DMS79 treated with DMSO at 0.1 percent for 48 hours (cell line): ENCODE measurements at places on chromosomes 12 and 14.

DNA sequence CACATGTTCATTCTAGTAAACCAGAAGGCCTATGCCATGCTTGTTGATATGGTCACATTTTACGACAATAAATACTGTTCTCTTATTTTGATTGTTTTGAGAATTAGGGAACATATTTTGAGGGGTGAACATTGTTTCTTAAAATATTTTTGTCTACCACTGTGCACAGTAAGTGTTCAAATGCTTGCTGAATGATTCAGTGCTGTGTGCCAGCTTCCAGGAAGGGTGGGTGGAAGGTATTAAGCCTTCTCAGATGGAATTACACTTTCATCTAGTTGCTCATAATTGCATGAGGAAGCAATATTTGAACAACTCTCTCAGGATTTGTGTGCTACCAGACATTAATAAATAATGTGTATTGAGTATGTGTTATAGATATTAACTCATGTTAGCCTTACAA lies 15.5 kb upstream of the TMX1 start:
- DNase-seq, result no peak

GRCh38 chr12:6074427-6074826 lies 50.0 kb downstream of the VWF start:
- no peak for DNase-seq

DNA sequence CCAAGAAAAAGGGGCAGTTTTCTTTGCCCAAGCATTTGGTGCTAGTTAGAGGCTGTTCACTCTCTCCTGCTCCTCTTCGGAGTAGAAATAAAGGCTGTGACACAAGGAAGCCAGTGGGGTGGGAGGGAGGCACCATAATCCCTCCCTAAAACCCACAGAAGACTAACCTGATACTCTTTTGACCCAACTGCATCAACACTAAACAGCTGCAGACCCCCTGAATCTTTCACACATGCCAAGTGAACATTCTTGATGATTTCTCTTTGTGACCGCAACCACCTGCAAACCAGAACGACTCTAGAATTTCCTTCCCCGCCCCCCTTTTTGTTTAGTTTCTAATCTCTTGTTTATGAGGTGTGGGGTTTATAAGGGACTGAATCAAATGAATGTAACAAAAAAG lies 175.8 kb upstream of the BCL2L14 start:
- DNase-seq, result no peak

DNA sequence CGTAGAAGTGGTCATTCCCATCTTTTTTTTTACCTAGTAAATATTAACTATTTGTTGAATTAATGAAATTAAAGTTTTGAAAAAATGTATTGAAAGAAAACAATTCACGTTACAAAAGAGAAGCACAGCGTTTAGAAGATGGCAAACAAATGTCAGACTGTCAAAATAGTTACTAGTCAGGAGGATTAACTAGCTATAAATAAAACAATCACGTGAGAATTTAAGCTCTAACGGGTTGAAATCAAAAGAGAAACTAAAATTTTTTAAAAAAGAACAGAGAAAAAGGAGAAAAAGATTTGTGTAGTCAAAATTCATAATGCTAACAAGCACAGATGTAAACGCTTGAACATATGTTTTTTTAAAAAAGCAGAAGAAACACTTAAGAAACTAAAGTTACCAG lies 26.4 kb downstream of the DDHD1 start:
- no peak for DNase-seq

DNA sequence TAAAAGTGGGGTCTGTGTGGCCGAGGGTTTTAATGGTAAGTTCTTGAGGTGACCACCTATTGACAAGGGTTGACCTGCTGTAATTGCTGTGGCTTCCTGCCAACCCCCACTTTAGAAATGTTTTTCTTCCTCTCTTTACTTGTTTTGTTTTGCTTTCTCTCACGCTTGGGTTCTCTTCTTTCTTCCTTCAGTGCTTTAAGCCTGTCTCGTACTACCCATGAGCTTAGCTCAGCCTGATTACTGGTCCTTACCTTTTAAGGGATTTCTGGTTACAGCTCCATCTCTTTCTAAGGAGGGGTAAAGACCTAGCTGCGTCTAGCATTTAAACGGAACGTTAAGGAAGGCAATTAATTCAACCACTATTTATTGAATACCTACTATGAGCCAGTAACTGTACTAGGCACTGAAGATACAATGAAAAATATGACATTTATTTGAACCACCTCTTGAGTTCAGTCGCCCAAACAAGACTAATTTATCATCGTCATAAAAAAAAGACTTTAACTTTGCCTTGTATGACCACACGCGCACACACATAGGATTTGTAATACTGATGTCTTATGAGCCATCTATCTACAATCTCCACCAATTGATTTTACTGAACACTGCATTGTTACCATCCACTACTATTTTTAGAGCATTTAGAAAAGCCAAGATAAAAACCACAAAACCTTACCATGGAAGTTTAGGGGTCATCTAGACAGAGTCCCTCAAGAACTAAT lies 888 bp upstream of the PPP1R12A start:
- DNase-seq, result peak; percentile 92

DNA sequence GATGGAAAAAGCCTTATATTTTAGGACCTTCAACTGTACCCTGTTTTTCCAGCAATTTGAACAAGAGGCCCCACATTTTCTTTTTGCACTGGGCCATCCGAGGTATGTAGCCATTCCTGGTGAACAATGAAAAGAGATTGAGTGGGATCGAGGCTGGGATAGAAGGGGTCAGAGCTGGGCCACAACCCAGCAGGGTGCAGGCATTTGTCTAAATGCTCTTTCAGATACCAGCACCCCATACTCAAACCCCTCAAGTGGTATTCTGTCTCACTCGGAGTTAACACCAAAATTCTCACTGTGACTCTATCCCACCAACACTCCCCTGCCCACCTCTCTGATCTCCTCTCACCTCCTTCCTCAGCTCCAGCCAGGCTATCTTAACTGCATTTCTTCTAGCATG lies 26.8 kb downstream of the DUSP6 start:
- no peak for DNase-seq

DNA sequence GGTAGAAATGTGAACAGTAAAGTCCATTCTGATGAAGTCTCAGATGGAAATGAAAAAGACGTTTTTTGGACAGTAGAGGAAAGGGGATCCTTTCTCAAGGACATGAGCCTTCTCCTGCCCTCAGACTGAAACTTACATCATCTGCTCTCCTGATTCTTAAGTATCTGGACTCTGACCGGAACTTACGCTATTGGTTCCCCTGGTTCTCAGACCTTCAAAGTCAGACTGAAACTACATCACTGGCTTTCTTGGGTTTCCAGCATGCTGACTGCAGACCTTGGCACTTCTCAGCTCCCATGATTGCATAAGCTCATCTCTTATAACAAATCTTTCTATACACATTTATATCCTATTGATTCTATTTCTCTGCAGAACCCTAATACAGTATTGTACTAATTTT lies 291.0 kb downstream of the SNAPC1 start:
- no peak for DNase-seq

- no peak for DNase-seq
Measured at GRCh38 chr12:124036171-124036598, 63.2 kb downstream of the ZNF664 start.

- DNase-seq, result no peak
Measured at GRCh38 chr12:119245904-119246494, 67.3 kb downstream of the HSPB8 start.

DNA sequence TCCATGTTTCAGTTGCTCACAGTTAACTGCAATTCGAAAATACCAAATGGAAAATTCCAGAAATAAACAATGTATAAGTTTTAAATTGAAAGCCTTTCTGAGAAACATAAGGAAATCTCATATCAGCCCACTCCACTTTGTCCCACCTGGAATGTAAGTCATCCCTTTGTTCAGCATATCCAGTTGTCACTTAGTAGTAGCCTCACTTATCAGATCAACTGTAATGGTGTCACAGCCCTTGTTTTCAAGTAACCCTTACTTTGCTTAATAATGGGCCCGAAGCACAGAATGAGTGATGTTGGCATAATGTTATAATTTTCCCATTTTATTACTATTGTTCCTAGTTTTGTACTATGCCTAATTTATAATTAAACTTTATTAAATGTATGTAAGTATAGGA lies 646.8 kb downstream of the C12orf50 start:
- no peak for DNase-seq

DNA sequence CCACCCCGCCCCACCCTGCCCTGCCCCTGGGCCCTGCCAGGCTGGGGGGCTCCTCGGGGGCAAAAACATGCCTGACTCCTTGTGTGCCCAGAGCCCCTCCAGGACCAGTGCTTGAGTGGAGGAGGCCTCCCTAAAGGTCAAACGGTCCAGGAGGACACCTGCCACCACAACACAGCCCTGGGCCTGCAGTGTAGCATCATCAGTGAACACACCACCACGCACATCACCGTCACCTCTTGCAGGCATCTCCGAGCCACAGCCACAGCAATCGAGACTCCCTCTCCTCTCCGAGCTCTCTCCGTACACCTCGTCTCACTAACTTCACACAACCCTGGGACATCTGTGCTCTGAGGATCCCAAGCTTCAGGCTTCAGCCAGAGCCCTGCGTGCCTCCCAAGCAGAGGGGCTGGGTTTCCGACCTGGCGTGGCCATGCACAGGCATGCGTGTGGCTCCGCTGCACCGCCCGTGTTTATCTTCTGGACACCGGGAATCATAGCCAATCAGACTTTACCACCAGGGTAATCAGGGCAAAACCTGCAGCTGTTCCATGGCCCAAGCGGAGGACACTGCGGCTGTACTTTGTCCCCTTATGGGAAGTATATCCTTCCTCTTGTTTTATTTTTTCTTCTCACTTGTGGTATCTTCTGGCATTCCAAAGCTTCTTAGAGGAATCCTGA lies 6.2 kb upstream of the DIO3 start:
- no peak for DNase-seq

GRCh38 chr12:66956300-66956699 lies 277.4 kb upstream of the GRIP1 start:
- no peak for DNase-seq

GRCh38 chr14:101223561-101224162 lies 320.1 kb upstream of the RTL1 start:
- no peak for DNase-seq

GRCh38 chr14:79643132-79643531 lies 568.2 kb downstream of the DIO2 start:
- DNase-seq, result no peak

DNA sequence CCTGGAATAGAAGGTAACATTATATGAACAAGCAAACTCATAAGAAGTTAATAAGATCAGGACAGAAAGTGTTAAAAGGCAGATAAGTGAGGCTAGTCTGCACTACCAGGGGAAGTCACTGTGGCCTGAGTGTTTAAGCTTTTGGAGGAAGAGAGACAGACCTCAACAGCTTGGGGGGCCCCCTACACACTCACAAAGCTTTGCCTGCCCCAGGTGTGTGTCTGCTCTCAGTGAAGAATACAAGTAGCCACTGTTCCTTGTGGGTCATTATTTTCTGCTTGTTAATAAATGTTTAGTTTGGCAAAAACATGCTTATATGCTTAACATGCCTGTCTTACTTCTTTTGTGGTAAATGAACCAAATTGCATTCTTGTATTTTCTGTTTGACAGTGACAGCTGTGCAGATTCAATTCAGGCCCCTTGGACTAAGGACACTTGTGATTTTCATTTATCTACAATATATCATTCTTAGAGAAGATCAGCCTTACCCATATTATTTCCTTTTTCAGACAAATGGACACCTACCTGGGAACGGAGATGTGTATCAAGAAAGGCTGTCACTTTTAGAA lies 50.7 kb upstream of the C12orf71 start:
- DNase-seq, result no peak

DNA sequence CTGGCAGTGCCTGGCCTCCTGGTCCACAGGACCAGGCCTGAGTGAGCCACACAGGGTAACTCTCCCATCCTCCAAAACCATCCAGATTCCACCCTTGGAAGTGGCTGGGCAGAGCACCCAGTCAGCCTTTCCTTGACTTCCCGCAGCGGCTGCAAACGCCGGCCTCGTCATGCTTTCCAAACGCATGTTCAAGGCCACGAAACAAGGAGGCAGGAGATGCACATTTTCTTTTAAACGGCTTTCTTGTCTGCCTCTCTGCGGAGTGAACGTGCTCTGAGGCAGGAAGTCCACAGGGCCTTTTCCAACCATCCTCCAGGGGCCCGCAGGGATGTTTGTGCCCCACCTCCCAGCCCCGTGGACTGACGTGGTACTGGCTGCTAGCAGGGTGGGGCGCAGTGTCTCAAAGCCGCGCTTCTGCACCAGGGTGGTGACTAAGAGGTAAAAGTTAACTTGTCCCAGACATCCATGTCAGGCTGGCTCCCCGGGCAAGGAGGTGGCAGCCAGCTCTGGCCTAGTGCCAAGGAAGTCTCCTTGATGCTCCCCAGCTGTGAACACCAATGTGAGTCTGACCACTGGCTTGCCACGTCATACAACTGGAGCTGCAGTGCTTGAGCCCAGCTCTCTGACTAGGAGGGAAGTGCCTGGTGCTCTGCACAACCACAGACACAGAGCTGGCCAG lies 45.0 kb downstream of the KCNA5 start:
- no peak for DNase-seq

DNA sequence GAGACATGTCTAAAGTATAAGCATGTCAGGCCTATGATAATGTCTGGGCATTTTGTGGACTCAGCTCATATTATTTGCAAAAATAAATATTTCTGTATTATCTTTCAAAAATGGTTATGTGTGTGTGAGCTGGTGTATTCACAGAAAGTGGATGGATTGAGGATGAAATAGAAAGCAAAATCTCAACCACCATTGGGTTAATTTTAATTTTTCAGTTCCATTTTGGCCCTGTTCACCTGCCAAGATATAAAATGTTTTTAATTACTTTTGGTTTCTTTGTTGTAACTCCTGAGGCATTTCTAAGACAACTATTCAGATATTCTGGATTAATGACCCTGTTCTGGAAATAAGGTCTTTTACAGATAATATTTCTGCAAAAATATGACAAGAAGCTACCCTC lies 232.7 kb upstream of the PPFIA2 start:
- no peak for DNase-seq

GRCh38 chr12:130444061-130444460 lies 106.4 kb downstream of the PIWIL1 start:
- no peak for DNase-seq

- DNase-seq, result no peak
Measured at GRCh38 chr14:35827678-35828472, 1.7 kb downstream of the BRMS1L start.

DNA sequence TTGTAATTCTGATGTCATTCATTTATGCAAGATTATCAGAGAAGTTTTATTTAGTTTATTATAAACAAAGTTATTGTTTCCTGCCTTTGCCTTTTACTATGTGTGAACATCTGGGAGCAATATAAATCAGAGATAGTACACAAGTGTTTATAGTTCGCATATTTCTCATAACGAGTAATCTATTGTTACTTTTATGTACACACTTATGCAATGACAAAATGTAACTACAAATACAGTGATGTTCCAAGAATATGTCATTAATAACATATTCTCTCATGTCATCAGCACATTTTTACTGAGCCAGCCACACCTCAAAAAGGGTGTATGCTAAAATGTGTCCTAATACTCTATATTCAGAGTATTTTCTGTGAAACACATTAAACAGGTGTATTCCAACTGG lies 243.2 kb downstream of the ALX1 start:
- no peak for DNase-seq

DNA sequence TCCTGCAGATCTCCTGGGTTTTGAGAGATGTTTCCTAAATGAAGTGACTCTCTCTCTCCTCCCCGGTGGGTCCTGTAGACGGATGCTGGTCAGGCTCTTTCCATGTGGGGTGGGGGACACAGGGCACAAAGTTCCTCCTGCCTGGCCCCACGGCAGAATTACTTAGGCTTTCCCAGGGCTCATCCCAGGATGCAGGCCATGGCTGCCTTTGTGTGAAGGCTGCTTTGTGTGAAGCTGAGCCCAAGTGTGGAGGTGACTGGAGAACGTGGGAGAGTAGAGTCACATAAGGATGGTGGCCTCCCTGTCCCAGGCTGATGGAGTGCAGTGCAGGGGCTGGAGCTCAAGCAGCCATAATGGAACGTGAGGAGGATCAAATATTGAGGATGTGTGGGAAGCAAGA lies 200.2 kb downstream of the ADGRD1 start:
- no peak for DNase-seq
